ENCODE measurements at places on chromosomes 3 and 15.

DNA sequence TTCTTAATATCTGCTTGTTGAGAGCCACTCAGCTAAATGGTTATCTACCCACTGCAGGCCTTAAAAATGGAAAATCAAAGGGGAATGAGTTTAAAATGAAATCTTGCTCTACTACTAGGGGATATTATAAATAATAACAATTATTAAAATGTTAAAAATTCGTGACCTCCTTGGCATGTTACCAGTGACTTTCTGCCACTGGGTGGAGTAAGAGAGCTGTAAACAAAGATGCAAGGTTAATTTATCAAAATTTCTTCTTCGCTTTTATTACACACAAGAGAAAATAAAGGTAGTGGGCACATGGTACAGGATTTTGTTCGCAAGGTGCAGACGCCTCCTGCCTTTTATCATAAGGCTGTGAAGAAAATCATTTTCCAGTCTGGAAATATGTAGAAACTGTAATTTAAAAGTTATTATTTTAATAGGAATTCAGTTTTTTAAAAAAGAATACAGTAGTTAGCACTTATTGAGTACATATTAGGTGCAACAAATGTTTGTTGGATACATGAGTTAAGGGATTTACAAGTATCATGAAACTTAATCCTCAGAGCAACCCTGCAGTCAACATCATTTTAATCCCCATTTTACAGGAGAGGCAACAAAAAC is 272.6 kb downstream of the SUCLG2 start:
- no peak for DNase-seq

DNA sequence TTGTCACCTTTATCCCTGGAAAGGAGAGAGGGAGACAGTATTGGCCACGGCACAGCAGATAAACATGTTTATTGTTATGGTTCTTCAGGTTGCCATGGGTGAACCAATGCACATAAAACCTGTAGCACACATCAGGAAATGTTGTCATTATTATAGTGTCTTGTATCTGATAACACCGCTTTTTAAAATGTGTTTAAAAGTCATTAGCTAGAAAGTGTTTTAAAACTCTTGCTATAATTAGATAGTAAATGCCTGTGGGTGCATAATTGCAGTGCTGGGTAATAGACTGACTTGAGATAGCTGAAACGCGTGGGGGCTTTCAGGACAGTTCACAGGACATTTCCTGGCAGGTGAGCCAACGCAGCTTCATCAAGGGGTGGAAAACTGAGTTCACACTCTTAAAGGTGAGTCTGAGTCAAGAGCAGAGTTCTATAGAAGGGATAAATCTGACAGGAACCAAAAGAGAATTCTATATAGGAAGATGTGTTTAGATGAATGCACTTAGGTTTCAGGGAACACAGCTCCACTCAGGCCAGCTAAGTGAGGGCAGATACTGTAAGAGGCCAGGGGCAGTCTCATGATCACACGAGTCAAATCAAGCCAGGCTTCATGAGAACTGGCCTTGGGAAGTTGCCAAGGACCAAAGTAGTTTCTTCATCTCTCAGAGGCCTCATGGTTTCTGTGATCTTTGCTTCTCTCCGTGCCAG is 35.6 kb upstream of the PPP4R2 start:
- no peak for DNase-seq

GRCh38 chr3:16448639-16449070 is 64.8 kb downstream of the RFTN1 start:
- DNase-seq, result peak; percentile 41

DNA sequence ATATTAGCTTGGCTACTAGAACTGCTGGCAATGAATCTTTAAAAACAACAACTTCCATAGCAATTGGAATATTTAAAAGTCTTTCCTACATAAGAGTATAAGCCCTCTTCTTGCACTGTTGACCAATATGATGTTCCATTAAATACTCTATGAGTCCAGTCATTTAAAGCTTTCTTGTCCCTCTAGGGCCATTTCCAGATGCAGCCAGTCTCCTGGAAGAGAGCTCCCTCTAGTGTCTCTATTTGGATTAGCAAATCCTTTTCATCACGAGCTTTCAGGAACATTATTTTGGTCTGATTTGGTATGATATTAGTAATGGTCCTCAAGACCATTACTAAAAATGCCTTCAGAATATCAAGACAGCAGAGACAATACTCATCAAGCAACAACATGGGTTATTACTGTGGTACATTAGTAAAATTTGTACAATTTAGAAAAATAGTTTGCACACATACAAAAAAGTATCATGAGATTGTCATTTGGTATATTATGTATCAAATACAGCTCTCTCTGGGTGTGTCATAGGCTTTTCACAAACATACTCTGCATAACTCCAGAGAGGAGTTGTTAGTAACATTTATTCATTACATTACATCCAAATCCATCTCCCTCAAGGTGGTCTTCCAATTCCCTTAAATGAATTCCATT is 101.3 kb downstream of the DPH6 start:
- no peak for DNase-seq

GRCh38 chr3:55165278-55165677 is 237.4 kb upstream of the LRTM1 start:
- no peak for DNase-seq

GRCh38 chr15:99098991-99099390 is 5.9 kb upstream of the SYNM start:
- no peak for DNase-seq

GRCh38 chr15:83205725-83206324 is 1.8 kb downstream of the HDGFL3 start:
- DNase-seq, result no peak

DNA sequence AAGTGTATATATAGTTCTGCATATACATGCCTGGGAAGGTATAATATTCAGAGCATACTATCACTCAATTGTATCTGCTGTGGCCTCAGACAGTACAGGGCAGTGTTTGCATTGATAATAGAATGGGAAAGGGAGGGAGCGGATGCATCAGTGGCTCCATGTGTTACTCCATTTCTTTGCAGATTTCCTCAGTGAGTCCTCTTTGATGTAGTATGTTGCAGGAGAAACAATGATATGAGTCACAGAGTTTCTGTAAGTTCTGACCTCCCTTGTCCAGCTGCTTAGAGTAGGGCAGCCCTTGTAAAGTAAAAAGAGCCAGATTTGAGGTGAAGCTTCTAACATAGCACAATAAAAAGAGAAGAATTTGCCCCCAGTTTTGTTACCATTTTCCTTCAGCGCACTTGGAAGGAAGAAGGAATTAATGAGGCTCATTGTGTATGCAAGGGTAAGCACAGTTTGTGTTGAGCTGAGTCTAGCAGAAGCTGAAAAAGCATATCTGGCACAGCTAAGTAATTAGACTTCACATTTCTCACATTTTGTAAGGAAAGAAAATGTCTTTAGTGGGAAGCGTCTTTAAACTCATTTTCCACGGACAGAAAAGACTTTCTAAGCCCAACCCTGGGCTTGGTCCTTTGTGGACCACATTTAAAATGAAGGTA is 555.8 kb upstream of the IL12A start:
- no peak for DNase-seq

DNA sequence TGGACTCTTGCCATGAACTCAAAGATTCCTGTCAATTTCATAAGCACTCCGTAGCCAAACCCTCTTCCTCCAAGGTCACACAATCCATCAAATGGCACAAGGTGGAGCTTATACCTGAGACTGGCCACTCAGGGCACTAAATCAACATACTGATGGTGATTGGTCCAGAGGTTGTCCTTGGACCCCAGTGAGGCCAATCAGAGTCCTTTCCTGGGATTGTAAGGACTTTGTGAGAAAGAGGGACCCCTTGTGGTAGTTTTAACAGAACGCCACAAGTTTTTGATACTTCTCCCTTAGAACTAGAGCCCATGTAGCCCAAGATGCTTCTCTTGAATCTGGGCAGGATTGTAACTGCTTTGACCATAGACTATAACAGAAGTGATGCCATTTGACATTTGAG is 44.4 kb upstream of the LARS2 start:
- DNase-seq, result no peak

DNA sequence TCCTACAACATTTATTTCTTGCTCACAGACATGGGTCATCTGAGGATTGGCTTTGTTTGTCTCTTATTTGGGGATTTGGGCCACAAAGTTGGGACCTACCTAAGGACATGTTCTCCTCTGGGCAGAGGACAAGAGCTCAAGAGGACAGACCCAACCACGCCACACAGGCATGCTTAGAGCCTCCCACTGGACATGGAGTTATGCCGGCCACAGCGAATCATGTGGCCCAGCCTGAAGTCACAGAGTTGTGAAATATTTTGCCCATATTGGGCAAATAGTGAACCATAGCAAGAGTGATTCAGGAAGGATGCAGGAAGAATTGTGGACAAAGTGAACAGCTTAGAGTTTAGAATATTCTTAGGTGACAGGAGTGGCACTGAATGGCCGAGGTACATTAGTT is 9.9 kb downstream of the TRAK1 start:
- no peak for DNase-seq

- DNase-seq, result no peak
Measured at GRCh38 chr15:68085052-68085451, 30.9 kb downstream of the PIAS1 start.

GRCh38 chr3:9135930-9136525 is 113.4 kb downstream of the SRGAP3 start:
- DNase-seq, result no peak

DNA sequence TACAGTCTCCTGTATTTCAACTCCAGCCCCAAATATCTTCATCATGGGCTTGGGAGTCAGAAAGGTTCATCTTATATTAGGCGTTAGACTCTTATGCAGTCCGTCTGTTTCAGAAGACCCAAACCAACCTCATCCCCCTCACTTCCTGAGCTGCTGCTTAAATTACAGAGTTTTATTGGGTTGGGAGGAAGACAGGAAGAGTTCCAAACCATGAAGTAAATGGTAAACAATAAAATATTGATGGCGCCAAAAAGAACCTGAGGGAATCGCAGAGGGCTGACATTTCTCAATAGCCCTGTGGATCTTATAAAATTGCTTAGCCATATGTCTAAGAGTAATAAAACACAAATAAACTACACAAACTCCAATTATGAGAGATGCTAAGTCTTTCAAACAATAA is 116.9 kb upstream of the C3orf80 start:
- no peak for DNase-seq

- DNase-seq, result no peak
Measured at GRCh38 chr3:111943533-111943932, 35.3 kb upstream of the ABHD10 start.

GRCh38 chr3:14457999-14458398 is 55.6 kb downstream of the SLC6A6 start:
- DNase-seq, result no peak

DNA sequence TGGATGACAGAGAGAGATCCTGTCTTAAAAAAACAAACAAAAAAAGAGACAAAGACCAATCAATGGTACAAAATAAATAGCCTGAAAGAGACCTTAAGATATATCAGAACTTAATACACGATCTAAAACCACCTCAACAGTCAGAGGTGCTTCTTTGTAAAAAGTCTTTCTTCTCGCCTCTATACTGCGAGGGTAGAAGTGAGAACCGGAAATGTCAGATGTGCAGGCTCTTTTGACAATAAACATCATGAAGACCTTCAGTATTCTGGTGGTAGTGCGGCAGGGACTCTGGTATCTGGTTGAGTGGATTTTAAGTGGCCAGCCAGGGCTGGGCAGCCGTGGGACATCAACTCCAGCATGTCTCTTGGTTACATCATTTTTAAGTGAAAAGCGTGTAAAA is 30.0 kb downstream of the RUBCN start:
- no peak for DNase-seq

- no peak for DNase-seq
Measured at GRCh38 chr3:78905700-78906099, 862.1 kb downstream of the ROBO1 start.

DNA sequence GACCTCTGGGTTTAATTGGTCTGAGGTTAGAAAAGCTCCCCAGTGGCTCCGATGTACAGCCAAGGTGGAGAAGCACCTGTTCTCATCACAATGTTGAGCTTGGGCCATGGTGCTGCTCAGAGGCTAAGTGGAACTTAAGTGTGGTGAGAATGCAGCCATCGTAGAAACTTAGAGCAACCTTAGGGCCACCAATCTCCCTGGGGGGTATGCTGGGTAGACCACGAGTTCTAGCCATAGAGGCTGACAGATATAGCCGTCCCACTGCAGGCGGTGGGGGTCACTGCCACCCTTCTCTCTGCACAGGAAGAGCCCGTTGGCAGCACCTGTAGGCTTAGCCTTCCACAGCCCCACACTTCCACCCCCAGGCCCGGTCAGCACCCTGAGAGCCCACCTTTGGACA is 38.0 kb downstream of the MGLL start:
- no peak for DNase-seq

DNA sequence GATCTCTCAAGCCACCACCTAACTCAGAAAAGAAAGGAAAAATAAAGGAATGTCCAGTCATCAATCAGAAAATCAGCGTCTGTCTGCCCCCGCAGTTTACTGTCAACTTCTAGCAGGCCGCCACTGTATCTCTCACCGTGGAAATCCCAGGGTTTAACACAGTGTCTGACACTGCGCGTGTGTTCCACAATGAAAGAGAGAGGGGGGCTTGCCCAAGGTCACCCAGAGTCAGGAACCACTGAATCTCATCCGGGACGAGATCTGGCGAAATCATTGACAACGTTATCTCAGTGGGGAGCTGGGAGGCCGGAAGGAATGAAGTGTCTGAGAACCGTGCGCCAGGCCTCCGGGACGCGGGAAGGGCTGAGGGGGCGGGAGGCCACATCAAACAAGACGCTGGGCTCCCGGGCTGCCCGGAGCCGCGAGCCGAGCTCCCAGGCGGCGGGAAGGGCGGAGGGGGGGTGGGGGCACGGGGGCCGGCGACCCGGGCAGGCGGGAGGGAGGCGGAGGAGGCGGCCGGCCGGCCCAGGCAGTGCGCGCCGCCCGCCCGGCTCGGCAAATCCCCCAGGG is 2.2 kb upstream of the HES1 start:
- DNase-seq, result no peak

GRCh38 chr15:100310513-100311153 is 31.1 kb downstream of the ADAMTS17 start:
- DNase-seq, result no peak

GRCh38 chr3:11480663-11481298 is 162.9 kb downstream of the VGLL4 start:
- no peak for DNase-seq

DNA sequence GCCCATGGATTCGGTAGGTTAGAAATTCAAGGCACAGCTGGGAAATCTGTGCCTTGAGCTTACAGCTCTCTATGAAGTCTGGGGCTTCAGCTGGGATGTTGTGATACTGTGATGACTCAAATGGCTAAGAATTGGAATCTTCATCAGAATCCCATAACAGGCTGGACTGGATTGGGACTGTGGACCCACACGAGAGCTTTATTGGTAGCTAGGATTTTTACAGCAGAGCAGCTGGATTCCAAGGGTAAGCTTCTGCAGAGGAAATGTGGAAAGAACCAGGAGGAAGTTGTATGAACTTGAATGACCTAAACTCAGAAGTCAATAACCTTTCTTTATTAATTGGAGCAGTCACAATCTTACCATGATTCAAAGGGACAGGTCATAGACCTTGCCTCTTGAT is 1187.1 kb downstream of the ROBO1 start:
- DNase-seq, result no peak

DNA sequence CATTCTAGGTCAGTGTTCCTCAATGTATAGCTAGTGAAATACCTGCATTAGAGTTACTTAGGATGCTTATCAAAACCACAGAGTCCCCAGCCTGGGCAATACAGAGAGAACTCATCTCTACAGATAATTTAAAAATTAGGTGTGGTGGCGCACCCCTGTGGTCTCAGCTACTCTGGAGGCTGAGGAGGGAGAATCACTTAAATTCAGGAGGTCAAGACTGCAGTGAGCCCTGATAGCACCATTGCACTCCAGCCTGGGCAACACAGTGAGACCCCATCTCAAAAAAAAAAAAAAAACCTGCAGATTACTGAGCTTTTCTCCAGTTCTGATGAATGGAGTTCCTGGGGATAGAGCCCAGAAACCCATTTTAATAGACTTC is 10.1 kb upstream of the MINDY2 start:
- DNase-seq, result no peak

GRCh38 chr3:46890132-46890531 is 12.6 kb downstream of the PTH1R start:
- no peak for DNase-seq

Measured in stimulated activated CD8-positive, alpha-beta memory T cell treated with anti-CD3 and anti-CD28 coated beads, Interleukin-15, amount 100 ng/mL, for 48 hours (primary cell).